Stimulated activated CD4-positive, alpha-beta T cell treated with anti-CD3 and anti-CD28 coated beads, Interleukin-4, amount 100 ng/mL, for 24 hours (primary cell): ENCODE measurements at places on chromosomes 2 and 18.

DNA sequence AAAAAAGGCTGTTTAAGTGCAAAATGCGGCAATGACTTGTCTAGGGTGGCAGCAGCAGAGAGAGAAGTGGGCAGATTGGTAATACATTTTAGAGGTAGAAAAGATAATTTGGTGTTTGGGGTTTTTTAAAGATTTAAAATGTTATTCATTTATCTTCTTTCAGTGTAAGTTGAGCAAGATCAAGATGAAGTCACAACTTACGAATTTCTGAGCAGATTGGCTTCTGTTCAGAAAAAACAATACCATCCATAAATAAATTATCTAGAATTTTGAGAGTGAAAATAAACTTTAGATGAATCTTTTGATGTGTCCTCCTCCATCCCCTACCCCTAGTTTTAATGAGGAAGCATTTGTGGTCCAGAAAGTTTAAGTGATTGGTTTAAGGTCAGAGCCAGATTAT lies 47.9 kb upstream of the FAM171B start:
- no peak for DNase-seq

DNA sequence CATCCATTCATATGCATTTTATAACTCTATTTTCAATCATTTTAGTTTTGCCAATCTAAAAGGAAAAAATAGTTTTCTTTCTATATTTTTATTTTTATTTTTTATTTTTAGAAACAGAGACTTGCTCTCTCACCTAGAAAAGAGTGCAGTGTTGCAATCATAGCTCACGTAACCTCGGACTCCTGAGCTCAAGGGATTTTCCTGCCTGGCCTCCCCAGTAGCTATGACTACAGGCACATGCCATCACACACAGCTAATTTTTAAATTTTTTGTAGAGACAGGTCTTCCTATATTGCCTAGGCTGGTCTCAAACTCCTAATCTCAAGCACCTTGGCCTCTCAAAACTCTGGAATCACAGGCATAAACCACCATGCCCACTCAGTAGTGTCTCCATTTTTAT lies 125.5 kb upstream of the XIRP2 start:
- no peak for DNase-seq

DNA sequence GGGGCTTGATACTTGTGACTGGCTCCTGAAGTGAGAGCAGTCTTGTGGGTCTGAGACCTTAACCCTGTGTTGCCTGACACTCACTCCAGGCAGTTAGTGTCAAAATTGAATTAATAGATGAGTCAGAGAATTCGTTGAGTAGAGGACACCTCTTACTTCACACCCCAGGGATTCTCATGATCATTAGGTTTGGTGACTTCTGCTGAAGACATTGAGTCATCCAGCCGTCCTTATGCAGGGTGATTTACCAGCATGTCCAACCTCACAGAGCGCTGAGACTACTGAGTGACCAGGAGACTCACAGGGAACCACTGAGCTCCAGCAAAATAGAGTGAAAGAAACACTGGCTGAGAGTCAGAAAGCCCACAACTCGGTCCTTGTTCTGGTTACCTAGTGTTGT lies 36.0 kb upstream of the EVA1A start:
- DNase-seq = no peak

- no peak for DNase-seq
Measured at GRCh38 chr2:187091664-187092063, 242.7 kb upstream of the ZSWIM2 start.

DNA sequence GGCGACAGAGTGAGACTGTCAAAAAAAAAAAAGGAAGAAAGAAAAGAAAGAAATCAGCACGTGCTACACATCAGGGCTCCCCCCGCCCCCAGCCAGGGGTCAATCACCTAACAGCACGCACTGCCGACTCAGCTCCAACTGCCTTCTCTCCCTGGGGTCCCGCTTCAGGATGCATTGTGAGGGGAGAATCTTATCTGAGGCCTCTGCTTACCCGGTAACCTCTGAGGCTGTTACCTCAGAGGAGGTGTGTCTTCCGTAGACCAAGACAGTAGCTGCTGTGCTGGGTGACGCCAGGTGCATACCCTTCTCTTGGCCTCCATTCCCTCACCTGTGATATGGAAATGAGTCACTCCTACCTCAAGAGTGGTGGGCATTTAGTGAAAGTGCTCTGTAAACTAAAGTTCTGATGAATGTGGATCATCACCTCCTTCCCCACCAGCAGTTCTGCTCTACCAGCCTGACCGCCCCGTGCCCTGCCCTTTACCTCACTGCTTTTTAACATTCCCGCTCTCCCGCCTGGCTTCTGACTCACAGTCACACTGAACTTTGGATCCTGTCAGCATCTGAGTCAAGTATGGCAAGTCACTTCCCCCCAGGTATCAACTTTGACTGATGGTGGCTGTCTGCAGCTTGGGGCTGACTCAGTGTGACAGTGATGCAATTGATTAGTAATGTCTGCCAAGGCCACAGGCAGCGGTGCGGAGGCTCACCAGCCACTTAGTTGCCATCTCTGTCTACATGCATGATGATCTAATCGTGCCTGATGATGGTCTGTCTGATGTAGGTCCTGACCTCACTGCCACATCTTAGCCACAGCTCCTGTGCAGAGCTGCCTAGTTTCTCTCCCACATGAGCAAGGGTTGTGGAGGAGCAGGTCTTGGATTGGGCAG lies 20.1 kb downstream of the ARID5A start:
- DNase-seq = peak; percentile 71

GRCh38 chr2:85732467-85733120 lies 21.2 kb upstream of the ATOH8 start:
- DNase-seq = no peak

DNA sequence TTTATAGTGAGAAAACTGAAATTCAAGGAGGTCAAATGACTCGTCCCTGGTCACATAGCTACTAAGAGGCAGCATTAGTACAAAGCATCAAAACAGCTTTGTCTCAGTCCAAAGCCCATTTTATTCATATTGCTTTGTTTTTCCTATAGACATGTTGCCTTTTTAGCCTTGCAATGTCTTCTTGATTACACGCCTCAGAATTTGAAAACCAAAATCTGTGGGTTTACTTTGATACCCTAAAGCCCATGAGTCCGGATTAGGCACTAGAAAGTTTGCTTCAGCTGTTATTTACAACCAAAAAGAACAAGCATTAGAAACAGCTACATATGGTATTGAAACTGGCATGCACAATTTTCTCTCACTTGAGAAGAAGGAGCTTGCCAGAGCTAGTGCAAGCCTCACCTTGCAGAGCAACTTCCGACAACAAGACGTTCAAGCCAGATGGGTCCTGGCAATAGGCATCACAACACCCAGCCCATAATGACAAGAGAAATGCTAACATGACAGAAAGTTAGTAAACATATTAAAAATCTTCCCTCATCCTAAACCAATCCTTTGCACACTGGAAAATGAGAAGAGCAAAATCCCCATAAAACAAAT lies 276.8 kb downstream of the RIT2 start:
- DNase-seq = no peak

DNA sequence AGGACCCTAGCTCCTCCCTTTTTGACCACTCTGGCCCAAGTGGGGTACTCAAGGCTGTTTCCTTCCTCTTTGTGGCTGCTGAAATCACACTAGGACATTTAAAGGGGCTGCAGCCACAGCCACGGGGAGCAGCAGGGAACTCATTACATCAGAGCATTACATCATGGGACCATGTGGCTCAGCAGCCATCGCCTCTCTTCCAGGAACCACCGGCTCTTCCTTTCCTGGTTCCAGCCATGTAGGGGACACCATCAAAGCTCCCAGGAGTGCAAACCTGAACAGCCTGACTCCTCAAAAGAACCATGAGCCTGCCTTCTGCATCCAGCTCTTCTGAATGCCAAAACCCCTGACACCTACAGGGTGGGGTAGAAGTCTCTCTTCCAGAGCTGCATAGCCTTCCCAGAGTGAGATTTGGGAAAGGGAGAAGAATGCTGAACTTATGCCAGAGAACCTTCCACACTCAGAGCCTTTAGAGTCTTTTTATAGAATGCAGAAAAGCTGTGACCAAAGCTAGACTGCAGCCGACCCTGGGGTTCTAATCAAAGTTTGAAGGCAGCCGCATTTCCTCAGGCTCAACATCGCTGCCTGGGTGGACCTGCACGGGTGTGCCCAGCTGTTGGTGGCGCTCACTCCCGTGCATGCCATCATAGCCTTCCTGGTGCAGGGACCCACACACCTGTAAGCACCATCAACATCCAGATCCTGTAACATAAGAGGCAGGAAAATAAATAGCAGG lies 121.7 kb downstream of the KLHL29 start:
- DNase-seq = no peak

DNA sequence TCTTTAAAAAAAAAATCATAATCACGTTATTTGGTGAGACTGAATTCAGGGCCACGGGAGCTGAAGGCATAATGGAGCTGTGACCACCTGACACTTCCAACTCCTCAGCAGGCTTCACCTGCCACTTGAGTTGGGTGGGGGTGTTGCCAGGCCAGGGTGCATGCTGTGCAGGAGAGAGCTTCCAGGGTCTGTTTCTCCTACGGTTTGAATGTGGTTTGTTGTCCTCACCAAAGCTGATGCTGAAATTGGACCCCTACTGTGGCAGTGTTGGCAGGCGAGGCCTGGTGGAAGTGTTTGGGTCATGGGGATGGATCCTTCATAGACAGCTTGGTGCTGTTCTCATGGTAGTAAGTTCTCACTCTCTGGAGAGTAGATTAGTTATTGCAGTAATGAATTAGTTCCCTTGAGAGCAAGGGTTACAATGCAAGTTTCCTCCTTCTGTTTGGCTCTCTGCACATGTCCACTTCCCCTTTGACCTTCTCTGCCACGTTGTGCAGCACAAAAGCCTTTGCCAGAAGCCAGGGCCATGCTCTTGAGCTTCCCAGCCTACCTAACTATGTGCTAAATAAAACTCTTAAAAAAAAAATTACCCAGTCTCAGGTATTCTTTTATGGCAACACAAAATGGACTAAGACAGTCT lies 38.3 kb upstream of the ANKRD44 start:
- DNase-seq = no peak

DNA sequence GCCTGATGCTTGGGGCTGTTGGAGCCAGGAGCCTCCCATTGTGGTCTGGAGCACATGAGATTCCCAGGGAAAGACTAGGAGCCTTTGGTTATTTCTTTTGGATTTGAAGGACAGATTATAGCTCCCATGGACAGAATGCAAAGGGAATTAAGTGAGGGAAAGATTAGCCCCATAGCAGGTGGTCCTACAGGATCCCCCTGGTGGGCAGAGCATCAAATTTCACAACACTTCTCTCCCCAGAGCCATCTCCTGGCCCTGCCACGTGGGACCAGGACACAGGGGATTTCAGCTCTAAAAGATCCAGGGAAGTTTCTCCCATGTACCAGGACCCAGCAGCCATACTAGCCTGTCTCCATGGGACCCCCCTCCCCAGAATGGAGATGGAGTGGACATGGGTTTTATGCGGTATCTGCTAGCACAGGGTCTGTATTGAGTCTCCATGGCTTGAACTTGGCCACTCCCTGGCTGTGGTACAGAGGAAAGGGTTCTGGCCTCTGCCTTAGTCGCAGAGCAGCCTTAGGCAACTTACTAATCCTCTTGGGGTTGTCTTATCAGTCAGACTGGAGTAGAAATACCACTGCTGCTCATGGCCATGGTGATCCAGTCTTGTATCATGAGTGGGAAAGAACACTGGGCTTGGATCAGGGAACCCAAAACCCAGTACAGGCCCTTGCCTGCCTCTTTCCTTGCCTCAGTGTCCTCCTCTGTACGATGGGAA lies 6.8 kb upstream of the PLB1 start:
- no peak for DNase-seq

- no peak for DNase-seq
Measured at GRCh38 chr18:46732201-46732600, 24.7 kb downstream of the ST8SIA5 start.

DNA sequence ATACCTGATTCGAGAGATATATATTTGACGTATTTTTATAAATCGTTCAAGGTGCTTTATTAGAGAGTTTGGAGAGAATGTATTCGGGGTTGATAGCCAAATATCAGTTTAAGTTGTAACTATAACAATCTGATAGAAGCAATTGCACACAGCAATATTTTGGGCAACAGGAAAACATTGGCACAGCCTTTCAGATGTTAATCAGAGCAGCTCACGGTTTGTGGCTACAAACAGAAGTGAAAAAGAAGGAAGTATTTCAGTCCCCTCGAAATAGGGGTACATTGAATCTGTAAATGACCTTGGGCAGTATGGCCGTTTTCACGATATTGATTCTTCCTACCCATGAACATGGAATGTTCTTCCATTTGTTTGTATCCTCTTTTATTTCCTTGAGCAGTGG lies 20.6 kb downstream of the SERPINB10 start:
- no peak for DNase-seq

GRCh38 chr2:219644801-219645480 lies 17.5 kb downstream of the SLC4A3 start:
- DNase-seq = no peak

- DNase-seq = no peak
Measured at GRCh38 chr2:68172990-68173700, 15.5 kb downstream of the PNO1 start.

- DNase-seq = no peak
Measured at GRCh38 chr18:12928206-12928605, 19.6 kb upstream of the SEH1L start.

- DNase-seq = no peak
Measured at GRCh38 chr2:206381881-206382280, 61.5 kb upstream of the ADAM23 start.

DNA sequence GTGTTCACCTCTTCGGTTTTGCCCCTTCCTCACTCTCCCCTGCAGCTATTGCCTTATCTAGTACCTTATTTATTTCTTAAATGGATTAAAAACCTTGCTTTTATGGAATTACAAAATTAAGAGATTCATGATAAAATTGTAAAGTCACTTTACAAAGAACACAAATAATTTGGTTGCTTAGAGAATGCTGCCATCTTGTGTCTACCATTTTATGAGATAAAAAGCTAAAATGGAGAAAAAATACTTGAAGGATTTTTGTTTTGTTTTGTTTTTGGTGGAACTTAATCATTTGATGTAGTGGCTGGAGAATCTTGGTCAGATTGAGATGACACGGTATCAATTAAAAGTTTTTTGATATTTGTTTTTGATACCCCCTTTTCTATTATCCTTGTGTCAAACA lies 69.6 kb downstream of the R3HDM1 start:
- no peak for DNase-seq

- no peak for DNase-seq
Measured at GRCh38 chr2:62569907-62570841, 64.2 kb upstream of the TMEM17 start.

DNA sequence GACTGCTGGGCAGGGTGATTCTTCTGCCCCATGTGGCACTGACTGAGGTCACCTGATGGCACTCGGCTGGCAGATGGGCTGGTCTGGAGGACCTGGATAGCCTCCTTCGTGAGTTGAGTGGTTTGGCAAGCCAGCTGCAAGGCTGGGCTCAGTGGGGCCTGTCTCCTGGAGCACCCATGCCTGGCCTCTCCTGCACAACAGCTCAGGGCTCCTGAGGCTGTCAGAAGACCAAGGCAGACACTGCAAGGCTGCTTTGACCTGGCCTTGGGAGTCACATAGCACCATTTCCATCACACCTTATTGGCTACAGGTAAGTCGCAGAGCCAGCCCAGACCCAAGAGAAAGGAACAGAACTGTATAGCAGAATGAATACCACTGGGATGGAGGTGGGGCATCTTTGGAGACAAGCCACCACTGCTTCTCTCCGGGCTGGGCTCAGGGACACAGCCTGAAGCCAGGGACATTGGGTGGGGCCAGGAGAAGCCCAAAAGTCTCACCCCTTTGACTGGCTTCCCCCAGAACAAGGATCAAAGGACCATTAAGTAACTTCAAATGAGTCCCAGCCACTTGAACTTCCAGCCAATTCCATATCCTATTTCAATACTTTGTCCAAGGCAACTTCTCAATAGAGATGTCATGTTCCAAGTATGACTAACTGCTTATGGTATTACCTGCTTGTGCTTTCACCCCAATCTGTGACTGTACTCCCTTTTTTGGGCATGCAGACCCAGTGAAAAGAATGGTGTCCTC lies 156.3 kb downstream of the CABLES1 start:
- no peak for DNase-seq
